GM04503 (cell line): ENCODE measurements at places on chromosomes 4 and X.

- DNase-seq = no peak
Measured at GRCh38 chr4:9704551-9705332, 76.7 kb upstream of the DRD5 start.

GRCh38 chr4:153265306-153266047, 61.2 kb downstream of the TRIM2 start:
- DNase-seq = no peak

DNA sequence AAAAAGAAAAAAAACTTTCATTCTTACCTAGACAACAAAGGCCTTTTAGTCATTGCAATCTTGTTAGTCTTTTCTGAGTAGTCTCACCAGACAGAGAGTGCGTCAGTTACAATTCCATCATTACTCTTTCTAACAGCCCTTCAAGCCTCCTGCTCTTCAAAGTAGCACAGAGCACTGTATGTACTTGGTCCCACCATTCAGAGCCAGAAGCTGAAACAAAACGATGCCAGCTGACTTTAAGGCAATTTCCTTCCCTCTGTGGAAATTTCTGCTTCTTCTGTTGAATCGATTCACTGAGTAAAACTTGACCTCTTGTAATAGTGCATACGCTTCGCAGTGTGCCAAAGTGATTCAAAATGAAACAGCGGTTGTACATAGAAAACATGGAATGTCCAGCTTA, 57.7 kb upstream of the TENM3 start:
- no peak for DNase-seq

GRCh38 chrX:17812763-17813162, 48.3 kb downstream of the RAI2 start:
- no peak for DNase-seq

- no peak for DNase-seq
Measured at GRCh38 chr4:138803051-138803450, 212.5 kb upstream of the NOCT start.

DNA sequence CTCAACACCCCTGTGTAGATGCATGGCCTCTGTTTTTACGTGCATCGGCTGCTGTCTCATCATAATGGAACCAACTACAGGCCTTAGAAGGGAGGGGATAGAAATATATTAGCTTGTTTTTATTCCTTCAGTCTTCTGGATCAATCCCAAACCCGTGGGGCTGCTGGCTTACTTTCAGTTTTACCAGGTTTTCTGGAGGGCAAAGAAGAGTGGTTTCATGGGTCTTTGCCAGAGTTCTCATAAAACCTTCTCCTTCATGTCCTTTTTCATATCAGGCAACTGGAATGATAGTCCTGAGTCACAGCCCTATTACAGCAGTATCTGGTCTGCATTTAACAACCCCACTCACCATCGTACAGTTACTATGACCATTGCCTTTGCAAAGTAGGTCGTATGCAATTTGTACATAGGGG, 34.6 kb downstream of the PPP2R2C start:
- no peak for DNase-seq

- DNase-seq = no peak
Measured at GRCh38 chrX:69051901-69052300, 113.4 kb downstream of the PJA1 start.

- DNase-seq = no peak
Measured at GRCh38 chrX:139795196-139795595, 87.2 kb upstream of the MCF2 start.

DNA sequence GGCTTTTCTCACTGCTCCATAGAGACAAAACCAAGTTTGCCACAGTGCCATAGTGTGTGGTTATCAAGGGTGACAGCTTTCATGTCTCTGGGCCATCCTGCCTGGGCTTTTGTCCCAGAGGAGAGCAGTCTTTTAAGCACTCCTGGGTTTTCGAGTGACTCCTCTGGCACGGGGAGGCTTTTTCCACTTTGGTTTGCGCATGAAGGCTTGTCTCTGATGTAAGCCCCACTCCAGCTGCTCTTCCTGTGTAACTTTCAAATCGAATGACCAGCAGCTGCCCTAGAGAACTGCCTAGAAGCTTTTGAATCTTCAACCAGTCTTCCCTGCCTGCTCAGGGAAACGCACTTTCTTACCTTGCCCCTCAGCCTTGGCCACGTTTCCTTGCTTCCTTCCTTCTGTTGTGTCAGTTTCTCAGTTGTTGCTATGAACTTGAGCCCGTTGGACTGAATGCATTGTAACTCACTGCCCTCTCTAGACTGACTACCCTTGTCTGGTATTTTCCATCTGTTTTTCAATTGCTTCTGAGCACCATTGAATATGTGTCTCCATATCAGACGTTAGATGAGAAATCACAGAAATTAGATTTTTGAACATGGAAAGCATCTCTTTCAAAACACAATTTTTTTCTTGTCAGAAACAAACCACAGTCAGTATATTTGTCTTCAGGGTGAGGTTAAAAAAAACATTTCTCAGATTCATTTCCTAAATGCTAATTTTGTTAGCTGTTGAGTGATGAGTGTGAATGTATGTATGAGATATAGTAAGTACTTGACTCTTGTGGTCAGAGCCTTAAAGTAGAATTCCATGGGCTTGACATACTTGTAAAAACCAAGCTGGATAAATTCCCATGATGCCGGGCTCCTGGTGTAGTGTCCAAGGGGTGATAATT, 45.3 kb downstream of the SLC9A6 start:
- peak; percentile 75 for DNase-seq

- DNase-seq = no peak
Measured at GRCh38 chr4:94466371-94466770, 14.6 kb downstream of the PDLIM5 start.

DNA sequence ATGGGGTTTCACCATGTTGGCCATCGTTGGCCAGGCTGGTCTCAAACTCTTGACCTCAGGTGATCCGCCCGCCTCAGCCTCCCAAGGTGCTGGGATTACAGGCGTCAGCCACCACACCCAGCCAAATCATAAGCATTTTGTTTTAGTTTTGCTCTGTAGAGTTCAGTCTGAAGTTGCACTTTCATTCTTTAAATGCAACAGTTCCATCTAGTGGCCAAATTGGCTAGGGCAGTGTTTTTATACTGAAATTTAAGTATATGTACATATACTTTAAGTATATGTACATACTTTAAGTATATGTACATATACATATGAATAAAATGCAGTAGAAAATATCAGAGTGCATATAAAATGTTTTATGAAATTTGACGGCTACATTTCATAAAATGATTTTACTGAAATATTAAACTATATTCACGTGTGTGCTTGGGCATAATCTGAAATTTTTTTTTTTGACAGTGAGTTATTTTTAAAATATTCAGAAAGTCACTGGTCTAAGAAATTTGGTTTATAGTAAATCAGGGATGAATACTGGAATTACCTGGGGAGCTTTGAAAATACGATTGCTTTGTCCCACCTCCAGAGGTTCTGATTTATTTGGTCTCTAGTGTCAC, 145.5 kb downstream of the NWD2 start:
- DNase-seq = no peak

- DNase-seq = no peak
Measured at GRCh38 chr4:16294455-16294854, 68.2 kb upstream of the TAPT1 start.

GRCh38 chrX:23840674-23841073, 57.7 kb downstream of the SAT1 start:
- no peak for DNase-seq

DNA sequence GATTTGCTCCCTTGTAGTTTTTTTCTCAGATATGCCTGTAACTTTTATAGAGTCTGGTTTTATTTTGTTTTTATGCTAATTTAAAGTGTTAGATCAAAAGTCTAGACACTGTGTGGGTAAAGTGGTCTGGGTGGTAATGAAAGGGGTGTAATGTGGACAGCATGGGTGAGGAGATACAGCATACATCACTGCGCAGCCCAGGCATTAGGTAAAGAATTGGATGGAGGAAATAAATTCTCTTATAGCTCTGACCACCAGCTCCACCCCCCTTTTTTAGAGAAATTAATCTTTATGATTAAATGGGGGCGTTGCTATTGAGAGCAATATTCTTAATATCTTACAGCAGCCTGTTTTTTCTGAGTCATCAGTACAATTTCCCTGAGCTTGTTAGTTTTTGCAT, 163.9 kb upstream of the IGFBP7 start:
- DNase-seq = no peak

DNA sequence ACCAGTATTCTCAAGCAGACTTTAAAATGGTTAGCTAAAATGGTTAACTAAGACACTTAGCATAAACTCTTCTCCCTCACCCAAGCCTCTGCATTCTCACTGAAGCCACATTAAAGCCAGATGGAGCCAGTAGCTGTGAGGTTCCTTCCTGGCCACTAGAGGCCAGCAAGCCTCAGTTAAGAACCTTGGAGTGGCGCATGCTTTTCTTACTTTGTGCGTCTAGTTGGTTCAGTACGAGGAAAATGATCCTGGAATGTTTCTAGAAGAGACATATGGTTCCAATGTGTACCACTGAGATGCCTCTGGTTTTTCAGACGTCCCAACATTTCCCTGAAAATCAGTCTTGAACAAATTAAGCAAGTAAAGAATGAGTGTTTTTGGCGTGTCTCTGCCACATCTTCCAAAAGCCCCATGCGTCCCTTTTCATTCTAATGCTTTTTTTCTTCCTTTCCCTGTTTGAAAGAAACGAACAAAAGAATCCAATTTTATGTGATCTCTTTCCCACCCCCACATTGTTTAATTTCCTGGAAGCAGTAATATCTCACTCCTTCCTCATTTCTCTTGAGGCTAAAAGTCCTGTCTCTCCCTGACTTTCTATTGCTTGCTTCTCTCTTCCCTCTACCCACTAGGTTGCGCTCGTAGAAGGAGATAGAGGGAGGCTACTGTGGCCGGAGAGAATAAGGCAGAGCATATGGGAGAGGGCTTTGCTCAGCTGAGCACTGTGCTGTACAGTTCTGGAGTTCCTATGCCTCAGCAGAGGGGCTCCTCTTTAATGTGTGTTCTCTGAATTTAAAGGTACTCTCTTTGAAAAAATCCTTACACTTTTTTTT, 82.9 kb upstream of the TAB3 start:
- peak; percentile 13 for DNase-seq

GRCh38 chr4:314296-314903, 9.1 kb upstream of the ZNF732 start:
- no peak for DNase-seq

GRCh38 chr4:164748375-164748774, 5.6 kb upstream of the SMIM31 start:
- DNase-seq = no peak

DNA sequence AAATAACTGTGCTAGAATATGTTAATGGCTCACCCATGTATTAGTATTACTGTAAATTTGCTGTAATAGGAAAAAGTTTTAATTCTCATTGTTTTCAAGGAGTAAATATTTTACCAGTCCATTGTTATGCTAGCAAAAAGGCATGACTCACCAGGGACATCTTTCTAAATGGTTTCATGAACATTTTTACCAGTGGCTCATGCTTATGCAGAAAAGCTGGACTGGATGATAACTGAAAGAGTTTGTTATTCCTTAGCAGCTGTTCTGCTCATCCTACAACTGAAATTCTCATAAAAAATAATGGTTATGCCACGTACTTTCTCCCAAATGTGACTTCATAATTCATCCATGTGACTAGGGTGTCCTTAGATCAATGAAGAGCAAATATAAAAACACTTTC, 111.9 kb upstream of the PCDH18 start:
- no peak for DNase-seq

DNA sequence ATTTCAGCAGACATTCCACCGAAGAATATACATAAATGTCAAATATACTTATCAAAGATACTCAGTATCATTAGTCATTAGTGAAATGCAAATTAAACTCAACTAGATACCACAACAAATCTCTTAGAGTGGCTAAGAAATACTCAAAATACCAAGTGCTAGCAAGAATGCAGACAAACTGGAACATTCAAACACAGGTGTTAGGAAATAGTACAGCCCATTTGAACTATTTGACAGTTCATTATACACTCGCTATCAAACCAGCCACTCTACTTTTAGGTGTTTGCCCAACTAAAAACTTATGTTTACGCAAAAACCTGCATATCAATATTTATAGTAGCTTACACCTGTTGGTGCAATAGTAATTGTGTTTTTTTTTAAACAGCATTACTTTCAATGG, 8.8 kb downstream of the ADAM29 start:
- no peak for DNase-seq

GRCh38 chr4:176653401-176654220, 139.1 kb downstream of the VEGFC start:
- no peak for DNase-seq

GRCh38 chr4:186982160-186982559, 258.5 kb upstream of the FAT1 start:
- DNase-seq = no peak

- DNase-seq = no peak
Measured at GRCh38 chr4:110970642-110971041, 347.8 kb upstream of the PITX2 start.

DNA sequence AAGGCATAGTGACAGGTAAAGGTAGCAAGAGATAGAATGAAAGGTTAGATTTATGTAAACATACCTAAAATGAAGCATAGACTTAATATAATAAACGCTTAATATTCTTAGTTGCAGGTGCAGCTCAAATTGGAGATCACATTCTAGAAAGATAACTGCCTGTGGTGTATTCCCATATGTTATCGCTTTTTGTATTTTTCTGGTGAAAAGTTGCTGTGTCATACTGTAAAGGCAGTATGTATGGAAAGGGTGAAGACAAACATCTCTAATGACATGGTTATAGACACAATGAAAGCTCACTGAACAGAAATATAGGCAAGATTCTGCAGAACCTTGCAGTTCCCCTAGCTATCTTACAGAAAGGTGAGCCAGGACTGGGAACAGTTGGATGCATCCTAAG, 240.3 kb downstream of the DCLK2 start:
- no peak for DNase-seq

DNA sequence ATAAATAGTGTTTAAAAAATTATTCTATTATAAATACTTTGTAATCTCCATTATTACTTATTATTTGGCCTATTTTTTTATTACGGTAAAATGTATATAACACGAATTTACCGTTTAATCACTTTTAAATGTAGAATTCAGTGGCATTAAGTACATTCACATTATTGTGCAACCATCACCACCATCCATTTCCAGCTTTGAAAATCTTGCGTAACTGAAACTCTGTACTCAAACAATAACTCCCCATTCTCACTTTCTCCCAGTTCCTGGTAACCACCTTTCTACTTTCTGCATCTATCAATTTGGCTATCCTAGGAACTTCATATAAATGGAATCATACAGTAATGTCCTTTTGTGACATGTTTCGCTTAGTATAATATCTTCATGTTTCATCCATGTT, 45.7 kb downstream of the PASD1 start:
- no peak for DNase-seq
